ENCODE measurements at places on chromosomes 13 and 19.

- no peak for DNase-seq
These were observed 38.6 kb upstream of the CD33 start for GRCh38 chr19:51186323-51186722.

DNA sequence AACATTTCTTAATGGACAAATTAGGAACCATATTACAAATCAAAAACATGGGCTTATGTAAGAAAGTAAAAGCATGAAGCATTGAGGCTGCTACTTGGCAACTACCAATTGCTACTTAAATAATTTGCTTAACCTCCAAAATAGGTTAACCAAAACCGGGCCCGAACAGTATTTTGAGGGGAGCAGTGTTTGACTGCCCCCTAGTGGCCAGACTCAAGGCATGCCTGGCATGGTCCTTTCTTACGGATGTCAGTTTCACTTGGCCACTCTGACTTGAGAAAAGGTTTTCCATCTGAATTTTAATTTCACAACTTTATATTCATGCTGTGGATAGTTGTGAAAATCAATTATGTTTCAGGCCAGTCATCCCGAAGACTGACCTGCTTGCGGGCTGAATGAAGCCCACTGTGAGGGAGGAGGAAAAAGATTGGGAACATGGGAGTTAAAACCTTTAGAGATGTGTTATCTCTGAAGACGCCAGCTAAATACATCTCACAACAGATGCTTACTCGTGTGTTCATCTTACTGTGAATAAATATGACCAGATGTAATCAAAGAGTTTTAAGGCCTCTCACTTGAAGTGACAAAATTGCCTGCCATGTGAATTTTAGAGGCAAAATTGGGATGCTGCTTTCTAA lies 2.9 kb downstream of the RXFP2 start:
- DNase-seq = peak; percentile 60

- DNase-seq = no peak
These were observed 70.3 kb upstream of the MCF2L start for GRCh38 chr13:112898621-112899280.

DNA sequence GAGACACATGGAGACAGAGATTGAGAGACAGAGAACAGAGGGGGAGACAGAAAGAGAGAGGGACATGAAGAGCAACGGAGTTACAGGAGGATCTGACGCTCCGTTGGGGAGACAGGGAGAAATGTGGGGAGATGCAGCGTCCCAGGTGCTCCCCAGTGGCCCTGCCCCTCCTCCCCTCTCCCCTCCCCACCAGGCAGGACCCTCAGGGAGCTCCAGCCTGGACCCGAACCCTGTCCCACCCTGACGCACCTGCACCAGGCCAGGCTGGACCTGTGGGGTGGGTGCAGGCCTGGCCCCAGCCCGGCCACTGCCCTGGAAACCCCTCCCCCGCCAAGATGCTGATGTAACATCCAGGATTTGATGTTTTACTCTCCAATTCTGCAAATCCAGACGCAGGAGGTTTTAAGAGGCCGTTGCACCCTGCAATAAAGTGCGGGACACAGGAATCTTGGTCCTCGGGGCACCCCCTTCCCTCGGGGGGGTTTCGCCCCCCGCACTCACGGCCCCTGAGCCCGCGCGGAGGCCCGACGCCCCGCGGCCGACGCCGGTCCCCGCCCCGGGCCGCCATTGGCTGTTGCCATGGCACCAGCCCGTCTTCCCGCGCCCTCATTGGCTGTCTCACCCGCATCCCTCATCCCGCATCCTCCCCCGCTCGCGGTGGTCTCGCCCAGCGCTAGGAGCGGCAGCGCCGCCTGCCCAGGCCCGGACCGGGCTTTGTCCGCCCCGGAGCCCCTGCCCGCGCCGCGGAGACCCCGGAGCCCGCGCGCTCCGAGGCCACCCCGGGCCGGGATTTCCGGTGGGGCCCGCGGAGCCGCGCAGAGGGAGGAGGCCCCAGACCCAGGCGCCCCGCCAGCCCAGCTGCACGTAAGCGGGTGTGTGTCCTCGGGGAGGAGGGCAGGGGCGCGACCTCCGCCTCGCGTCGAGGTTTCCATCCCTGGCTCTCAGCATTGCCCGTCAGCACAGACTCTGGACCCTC lies at the start of gene APC2:
TSS of gene APC2 (plus strand) at position 655 of the 976 bp plus-strand sequence. CDS start 2,881 bp downstream, outside the sequence.
- peak; percentile 37 for DNase-seq

GRCh38 chr13:30972888-30973377 lies 40.5 kb downstream of the TEX26 start:
- DNase-seq = no peak

GRCh38 chr19:19300613-19301012 lies 19.7 kb downstream of the SUGP1 start:
- DNase-seq = no peak
